Motor neuron (in vitro differentiated cells): ENCODE measurements at places on chromosomes 3 and 15. TPM values are rescaled to one million over a fixed set of nuclear protein-coding genes. Genes with fewer than 3 reads are reported as not detected.

Gene MUC20
- total RNA-seq: 1.1 and 1.7 TPM in 2 replicates

Gene PTPN23
- total RNA-seq: 10.3 and 13.9 TPM in 2 replicates

GRCh38 chr3:126442094-126442855 lies 33.4 kb downstream of the ZXDC start:
- ATAC-seq: no peak

DNA sequence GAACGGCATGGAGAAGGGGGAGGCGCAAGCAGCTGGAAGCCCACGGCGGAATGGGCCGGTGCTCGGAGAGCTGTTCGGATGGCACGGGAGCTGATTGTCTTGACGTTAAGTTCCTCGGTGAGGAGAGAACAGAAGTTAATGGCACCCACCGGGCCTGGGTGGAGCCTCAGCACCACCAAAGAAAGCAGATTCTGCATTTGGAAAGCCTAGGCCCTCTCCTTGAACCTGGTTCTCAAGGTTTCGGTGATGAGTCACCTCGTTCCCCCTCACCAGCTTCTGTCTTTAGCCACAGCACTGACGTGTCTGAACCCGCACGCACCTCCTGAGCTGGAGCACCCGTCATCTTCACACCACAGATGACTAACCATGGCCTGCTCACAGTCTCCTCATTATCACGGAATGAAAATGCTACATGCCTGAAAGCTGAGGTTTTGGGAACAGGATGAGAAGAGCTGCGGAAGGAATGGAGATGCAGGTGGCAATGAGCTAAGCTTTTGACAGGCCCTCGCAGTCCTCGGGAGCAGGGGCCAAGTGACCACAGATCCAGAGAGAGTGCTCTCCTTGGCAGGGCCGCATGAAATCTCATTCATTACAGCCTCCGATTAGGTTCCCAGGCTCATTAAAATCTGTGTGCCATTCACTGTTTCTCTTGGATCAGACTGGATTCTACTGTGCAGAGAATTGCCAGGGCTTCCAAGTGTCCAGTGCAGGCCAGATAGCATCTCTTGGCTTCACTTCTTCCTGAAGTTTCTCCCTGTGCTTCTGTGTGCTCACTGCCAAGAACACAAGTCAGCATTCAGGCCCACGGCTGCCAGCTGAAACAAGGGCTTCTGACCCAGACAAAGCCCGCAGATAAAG lies 96.3 kb upstream of the DLG1 start:
- ATAC-seq: no peak
